ENCODE measurements at places on chromosomes 11 and 22. TPM values are rescaled to one million over a fixed set of nuclear protein-coding genes. Genes with fewer than 3 reads are reported as not detected.

Gene CSRP3
- total RNA-seq, result not detected

Gene TRIM51
- total RNA-seq, result not detected

Gene TRPC6
- 2.8 TPM for total RNA-seq

Gene LRRC75B
- total RNA-seq, result 13.1 TPM

Gene FGF19
- not detected for total RNA-seq

Gene DCDC1
- 2.2 TPM for total RNA-seq

Gene MRPL21
- 26.6 TPM for total RNA-seq

Gene CHRNA10
- total RNA-seq, result 3.0 TPM

Gene IGSF22
- total RNA-seq, result 0.92 TPM

Gene MYBPC3
- total RNA-seq, result not detected

Gene HORMAD2
- total RNA-seq, result not detected

Gene PGA5
- not detected for total RNA-seq

Gene MAPK1
- 211 TPM for total RNA-seq

Gene SCUBE2
- 8.2 TPM for total RNA-seq

Gene PRR33
- not detected for total RNA-seq

Gene AASDHPPT
- 119 TPM for total RNA-seq

Gene PATE2
- 1.7 TPM for total RNA-seq

Gene CBLIF
- total RNA-seq, result not detected

Gene MTMR2
- total RNA-seq, result 60.2 TPM

Gene OR8K3
- not detected for total RNA-seq

Gene MRGPRX3
- total RNA-seq, result not detected

Gene VWCE
- total RNA-seq, result 8.1 TPM

Gene AGBL2
- 0.81 TPM for total RNA-seq

Gene NXPE1
- total RNA-seq, result not detected

Gene MUC2
- total RNA-seq, result not detected

Gene SYT8
- not detected for total RNA-seq

Gene KDM4E
- total RNA-seq, result not detected

Gene MMP8
- not detected for total RNA-seq

Gene USP2
- total RNA-seq, result 45.6 TPM

Gene SLC37A2
- 1.4 TPM for total RNA-seq

Gene CDC42BPG
- 0.15 TPM for total RNA-seq

Gene TMEM135
- 34.6 TPM for total RNA-seq

Measured in dorsolateral prefrontal cortex (tissue), 122 donors.